ENCODE measurements at places on chromosomes 3 and 15.

DNA sequence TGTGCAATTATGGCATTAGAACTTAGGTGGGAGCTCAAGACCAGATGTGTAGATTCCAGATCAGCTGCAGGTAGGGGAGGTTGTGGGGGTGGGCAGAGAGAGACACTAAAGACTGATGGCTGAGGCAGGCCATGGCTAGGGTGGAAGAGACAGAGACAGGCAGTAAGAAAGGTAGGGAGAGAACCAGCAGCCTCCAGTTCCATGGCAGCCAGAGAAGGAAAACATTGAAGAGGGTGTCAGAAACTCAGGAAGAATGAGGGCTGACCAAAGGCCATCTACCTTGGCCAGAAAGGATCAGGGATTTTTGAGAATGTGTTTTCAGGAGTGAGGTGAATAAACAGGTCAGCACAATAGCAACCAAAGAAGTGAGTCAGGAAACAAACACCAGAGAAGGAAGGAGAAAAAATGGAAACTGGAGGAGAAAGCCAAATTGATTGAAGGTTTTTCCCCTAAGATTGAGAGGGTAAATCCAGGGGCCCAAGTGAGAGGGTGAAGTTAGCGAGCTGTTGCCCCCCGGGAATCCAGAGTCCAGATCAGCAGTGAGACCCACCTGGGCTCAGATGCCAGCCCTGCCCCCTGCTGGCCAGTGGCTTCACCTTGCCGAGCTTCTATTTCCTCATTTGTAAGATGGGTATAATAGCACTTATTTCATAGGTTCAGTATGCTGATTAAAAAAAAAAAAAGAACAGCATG lies 41.0 kb downstream of the ABHD2 start:
- DNase-seq = peak; percentile 37

DNA sequence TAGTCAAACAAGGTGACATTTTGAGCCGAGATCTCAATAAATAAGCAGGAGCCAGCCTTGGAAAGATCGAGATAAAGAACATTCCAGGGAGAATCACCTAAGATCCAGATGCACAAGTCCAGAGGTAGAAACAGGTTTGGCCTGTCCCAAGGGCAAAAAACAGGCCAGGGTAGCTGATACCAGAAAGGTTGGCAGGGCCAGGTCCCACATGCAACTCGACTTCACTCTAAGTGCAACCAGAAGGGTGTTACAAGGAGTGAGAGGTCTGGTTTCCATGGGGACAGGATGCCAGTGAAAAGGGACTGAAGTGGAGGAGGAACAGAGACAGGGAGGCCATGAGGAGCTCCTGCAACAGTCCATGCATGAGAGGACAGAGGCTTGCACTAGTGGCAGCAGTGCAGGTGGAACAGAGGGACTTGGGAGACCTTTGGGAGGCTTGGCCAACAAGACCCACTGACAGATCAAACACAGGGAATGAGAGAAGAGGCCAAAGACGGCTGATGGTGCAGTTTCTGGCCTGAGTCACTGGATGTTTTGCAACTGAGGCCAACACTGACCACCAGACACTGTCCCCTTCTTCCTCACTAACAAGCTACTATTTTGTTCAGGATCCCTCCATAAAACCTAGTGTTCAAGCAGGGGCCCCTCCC lies 5.2 kb downstream of the TPRA1 start:
- DNase-seq = no peak

GRCh38 chr3:95705786-95706418 lies 1108.5 kb upstream of the EPHA6 start:
- no peak for DNase-seq

DNA sequence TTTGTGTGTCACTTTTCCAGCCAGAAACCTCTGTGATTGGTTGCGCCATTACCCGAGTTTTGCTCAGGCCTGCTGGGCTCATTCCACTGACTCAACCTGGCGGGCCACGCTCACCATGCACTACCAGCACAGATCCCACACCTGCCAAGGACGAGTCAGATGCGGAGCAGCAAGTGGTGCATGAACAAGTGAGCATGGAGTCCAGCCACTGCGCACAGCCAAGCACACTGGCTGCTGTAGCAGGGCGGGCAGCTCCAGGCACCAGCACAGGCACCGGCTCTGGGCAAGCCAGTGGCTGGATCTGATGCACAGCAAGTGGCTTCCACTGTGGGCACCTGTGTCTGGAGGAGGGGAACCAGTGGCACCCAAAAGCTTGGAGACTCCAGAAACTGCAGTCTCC lies 110.4 kb downstream of the CBLB start:
- DNase-seq = no peak

DNA sequence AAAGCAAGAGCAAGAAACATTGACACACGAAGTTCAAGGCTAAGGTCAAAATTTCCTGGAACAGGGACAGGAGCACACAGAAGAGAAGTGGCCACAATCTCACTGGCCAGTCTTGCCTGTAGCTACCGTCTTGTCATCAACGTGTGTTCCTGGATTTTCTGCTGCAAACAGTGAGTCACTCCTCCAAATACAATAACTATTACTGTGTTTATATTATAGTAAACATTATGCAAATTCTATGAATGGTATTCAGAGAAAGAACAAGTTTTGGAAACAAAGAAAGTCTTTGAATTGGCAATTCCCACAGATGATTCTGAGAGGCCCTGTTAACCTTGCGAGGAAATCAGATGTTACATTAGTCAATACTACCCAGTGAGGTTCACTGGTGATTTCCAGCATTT lies 220.5 kb downstream of the FAM43A start:
- DNase-seq = no peak

All from C1 segment of cervical spinal cord (tissue), 14 donors.